Activated CD4-positive, alpha-beta T cell treated with anti-CD3 and anti-CD28 coated beads, Interleukin-2, Interleukin-4, amounts not matched to agents 100 ng/mL and 50 ng/mL, durations not matched to agents 16 hours and 8 hours (primary cell): ENCODE measurements at places on chromosomes 7 and 10.

DNA sequence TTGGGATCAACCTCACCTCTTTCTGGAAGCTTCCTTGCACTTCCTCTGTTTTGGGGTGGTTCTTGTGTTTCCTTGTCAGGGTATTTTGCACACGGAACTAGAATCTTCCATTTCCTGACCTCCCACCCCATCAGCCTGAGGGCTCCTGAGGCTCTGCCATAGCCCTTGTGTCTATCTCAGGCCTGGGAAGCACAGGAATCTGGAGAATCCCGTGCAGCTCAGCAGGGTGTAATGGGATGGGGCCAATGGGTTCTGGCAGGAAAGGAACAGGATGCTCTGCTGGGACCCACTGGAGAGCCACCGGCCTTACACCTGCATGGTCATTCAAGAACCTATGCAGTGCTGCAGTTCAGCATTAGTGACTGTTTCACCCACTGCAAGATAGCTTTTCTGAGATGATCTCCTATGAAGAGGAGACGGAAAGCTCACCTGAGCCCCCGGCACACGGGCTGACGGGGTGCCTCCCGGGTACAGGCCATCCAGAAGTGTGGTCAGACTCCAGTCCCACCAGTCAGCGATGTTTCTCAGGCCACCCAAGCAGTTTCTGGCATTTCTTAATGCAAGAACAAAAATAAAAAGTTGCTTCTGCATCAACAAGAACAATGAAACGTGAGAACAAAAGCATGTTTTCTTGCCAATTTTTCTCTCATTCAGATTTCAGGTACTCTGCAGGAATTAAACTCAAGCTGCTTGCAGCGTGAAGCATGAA, 133.2 kb downstream of the PKD1L1 start:
- no peak for DNase-seq

DNA sequence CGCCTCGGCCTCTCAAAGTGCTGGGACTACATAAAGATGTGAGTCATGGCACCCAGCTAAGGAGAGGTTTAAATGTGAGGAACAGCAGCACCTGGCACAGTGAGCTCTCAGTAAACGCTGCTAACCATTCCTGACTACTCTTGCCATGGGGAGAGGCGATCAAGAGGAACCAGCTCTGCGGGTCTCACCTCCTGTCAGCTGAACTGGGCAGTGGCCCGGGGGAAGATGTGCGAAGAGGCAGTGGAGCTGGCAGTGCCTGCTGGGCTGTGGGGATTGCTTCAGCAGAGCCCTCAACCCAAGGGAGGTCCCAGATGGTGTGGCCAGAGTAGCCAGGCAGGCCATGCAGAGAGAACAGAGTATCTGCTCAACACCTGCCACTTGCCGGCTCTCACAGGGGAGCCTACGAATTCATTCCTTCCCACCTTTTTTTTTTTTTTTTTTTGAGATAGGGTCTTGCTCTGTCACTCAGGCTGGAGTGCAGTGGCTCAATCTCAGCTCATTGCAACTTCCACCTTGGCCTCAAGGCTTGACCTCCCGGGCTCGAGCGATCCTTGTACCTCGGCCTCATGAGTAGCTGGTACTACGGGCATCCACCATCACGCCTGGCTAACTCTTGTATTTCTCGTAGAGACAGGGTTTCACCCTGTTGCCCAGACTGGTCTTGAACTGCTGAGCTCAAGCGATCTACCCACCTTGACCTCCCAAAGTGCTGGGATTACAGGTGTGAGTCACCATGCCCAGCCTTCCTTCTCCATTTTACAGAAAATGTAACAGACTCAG, 6.8 kb downstream of the POLM start:
- DNase-seq = no peak

GRCh38 chr10:5568984-5569383, 44.2 kb downstream of the CALML3 start:
- no peak for DNase-seq

DNA sequence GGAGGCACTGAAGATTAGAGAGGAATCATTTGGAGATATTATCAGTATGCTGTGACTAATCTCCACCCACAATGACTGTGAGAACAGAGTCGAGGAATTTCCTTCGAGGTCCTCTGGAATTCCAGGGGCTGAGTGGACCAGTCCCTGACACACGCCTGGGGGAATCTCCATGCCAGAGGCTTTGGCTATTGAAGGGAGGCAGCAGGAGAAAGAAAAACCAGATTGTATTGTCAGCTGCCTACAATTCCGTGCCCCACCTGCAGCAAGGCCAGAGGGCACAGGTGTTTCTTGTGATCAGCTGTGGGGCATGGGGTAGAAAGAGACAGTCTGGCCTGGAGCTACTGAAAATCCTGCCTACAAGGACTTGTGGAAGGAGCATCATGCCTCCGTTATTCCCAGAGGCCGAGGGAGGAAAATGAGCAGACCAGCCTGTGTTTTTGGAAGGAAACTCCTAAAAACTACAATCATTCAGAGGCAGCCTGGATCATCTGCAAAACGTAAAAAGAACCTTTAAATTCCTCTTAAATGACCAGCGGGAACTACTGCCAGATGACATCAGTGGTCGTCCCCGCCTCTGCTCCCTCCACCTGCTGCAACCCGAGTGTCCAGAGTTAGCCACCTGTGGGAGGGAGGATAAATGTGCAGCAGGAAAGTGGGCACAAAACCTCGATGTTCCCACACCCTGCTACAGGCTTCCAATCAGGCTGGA, 25.4 kb upstream of the ANK3 start:
- DNase-seq = no peak

GRCh38 chr10:4514445-4515108, 311.4 kb upstream of the AKR1E2 start:
- DNase-seq = no peak

DNA sequence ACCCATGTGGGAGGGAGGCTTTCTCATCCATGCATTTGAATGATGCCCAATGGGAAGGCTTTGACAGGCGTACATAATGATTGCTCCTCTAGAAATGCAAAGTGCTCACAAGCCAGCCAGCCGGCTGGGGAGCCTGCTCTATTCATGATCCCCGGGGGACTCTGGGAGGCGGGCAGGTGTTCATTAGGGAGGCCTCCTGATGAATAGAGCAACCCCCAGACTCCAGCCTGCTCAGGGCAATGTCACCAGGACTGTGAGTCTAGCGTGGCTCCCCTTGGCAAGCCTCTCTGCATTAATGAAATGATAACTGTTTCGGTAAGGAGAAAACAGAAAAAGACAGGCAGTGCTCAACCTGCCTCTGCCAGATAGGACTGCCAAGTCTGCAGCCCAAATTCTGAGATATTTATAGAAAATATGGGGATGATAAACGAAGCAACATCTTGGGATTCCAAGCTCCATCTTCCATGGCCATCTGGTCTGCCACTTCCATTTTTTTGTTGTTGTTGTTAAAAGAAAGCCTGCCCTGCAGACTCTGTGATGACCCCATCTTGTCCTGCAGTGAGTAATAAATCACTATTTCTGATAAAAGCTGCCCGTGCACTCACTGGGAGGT, 236.4 kb downstream of the PRPF18 start:
- DNase-seq = no peak

GRCh38 chr7:22442187-22442881, 57.7 kb downstream of the STEAP1B start:
- no peak for DNase-seq

- DNase-seq = no peak
These were observed 54.0 kb downstream of the ALOX5 start for GRCh38 chr10:45427970-45428366.

DNA sequence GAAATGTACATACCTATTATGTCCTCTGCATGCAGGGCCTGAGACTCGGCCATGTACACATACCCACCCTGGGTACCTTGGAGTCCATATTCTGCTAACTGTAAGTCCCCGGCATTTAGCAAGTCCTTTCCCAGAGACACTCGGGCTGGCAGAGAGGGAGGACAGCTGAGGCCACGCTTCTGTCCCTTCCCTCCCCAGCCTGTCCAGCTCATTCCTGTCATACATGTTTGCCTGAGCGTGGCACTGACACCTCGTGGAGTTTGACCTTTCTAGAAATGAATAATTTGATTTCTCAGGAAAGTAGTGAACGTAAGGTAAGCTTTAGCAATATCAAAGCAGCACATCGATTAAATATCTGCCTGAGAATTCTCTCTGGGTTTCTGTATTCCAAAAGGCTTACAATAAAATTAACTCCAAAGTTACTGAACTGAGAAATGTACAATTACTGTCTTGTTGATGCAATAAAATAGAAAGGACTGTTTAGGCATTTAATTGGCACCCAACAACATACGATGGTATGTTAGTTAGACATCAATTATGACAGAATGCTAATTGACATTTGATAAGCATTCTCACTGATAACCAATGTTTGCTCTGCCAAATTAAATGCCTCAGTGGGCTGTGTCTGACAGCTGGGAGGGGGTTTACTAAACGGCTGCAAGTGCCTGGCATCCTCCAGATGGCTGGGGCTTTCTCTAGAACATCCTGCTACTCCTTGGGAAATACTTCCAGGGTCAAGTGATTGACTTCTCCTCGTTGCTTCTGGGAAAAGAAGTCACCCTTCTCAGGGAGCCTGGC, 221.2 kb downstream of the CCSER2 start:
- DNase-seq = no peak

DNA sequence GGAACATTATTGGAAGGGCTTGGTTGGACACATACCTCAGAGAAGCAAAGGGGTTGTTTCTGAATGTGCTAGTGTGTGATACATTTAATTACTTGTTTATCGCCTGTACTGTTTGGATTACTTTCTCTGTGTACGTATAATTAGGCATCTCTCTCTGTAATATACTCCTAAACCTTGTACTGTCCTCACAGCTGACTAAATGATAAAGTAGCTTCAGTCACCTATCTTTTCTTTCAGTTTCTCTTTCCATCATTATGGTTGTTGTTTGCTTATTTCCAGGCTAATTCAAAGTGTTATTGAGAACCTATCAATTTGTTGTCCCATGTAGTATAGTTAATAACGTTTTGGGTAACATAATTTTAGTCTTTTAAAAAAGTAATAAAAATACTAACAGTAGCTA, 34.0 kb downstream of the MXI1 start:
- no peak for DNase-seq

DNA sequence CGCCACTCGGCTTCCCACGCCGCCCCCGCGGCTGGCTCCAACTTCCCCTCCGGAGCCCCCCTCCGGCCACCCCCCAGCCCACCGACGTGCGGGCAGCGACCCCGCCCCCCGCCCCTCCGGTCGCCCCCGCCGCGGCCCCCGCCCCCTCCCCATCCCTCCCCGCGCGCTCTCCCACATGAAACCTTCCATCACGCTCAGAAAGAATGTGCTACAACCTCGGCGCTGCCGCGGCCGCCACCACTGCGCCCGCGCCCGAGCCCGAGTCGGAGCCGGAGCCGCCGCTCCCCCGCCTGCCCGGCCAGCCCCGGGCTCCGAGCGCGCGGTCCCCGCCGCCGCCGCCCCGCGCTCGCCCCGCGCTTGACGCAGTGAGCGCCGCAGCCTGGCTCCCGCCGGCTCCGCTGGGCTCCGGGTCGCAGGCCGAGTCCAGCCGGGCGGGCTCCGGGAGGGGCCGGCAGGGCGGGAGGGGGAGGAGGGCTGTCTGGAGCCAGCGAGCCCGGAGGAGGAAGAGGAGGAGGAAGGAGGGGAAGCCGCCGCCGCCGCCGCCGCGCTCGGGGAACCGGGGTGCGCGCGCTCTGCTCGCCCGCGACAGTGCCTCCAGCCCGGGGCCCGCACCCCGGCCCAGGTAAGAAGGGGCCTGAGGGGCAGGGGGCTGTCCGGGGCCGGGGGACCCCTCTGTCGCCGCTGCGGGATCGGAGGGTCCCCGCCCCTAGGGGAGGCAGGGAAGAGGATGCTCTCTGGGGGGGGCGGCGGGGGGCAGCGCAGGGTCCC, 4.3 kb upstream of the ELFN1 start:
- no peak for DNase-seq

- DNase-seq = no peak
These were observed 289.7 kb downstream of the KLF6 start for GRCh38 chr10:3495281-3495680.

DNA sequence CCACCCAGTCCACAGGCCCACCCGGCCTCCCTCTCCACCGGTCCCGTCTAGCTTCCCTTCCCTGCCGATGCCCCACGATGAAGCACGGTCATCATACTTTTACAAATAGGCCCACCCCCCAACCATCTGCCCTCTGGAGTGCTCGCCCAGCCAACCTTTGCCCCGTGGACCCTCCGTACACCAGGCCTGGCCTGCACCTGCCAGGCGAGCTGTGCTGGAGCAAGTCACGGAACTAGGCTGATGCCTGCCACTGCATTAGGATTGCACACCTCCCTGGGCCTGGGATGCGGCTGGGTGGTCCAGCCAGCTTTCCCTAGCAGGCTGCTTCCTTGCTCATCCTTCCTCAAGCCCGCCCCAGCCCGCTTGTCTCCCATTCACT, 44.7 kb downstream of the PPIF start:
- no peak for DNase-seq

DNA sequence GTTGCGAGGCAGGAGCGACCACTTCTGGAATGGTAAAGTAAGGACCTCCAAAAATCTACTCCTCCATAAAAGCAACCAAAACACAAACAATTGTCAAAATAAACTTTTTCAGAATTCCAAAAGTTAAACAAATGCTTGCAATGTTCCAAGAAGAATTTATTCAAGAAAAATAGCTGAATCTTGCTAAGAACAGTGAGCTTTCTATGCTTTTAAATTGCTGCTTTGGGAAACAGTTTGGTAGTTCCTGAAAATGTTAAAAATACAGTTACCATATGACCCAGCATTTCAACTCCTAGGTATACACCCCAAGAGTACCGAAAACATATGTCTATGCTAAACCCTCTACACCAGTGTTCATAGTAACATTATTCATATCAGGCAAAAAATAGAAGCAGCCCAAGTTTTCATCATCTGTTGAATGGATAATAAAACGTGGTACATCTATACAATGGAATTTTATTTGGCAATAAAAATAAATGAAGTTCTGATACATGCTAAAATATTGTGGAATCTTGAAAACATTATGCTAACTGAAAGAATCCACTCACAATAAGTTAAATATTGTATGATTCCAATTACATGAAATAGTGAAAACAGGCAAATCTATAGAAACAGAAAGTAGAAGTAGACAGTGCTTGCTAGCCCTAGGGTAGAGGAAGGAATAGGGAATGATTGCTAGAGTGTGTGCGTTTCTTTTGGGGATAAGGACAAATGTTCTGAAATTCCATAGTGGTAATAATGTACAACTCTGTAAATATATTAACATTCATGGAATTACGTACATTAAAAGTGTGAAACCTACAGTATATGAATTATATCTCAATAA, 57.0 kb downstream of the LRRN3 start:
- no peak for DNase-seq

- DNase-seq = peak; percentile 78
These were observed 20.2 kb upstream of the SMC3 start for GRCh38 chr10:110547139-110547761.

- no peak for DNase-seq
These were observed 135.3 kb upstream of the ITGB1 start for GRCh38 chr10:33093362-33093761.

GRCh38 chr10:43204042-43204942, 62.6 kb downstream of the RASGEF1A start:
- no peak for DNase-seq
